ENCODE measurements at places on chromosomes 16 and 17. TPM values are rescaled to one million over a fixed set of nuclear protein-coding genes. Genes with fewer than 3 reads are reported as not detected.

- DNase-seq, result no peak
Measured at GRCh38 chr16:65002265-65002664, 119.6 kb downstream of the CDH11 start.

The ELMO3 gene
- 1.2 TPM for total RNA-seq

The TBC1D3L gene
- total RNA-seq, result 5.5 TPM

DNA sequence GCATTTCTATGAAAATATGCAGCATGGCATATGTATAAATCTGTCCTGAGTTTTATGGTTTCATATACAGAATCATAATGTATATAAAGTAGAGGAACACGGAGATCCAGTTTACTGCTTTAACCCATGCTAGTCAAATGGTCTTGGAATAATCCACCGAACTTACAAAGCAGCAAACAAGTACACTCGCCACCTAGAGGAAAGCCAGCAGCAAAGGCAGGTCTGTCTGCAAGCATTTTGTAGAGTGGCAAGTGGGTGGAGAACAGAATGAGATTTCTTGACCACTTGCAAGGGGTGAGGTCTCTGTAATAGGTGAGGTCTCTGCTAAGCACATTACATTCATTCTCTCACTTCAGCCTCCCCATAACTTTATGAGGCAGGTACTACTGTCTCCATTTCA lies 308.3 kb downstream of the CA10 start:
- no peak for DNase-seq

DNA sequence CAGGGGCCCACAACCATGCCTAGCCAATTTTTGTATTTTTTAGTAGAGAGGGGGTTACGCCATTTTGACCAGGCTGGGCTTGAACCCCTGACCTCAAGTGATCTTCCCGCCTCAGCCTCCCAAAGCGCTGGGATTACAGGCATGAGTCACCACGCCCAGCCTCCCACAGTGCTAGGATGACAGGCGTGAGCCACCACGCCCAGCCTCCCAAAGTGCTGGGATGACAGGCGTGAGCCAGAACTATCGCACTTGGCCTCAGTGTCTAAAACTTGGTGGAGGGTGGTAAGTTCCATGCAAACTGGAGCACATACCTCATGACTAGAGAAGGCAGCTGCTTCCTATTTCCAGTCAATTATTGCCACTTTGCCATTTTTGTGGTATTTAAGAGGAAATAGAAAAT lies 7.1 kb downstream of the HSD17B2 start:
- no peak for DNase-seq

The USP43 gene
- total RNA-seq, result not detected

- no peak for DNase-seq
Measured at GRCh38 chr16:84292011-84292410, 2.7 kb upstream of the WFDC1 start.

The RIPOR1 gene
- total RNA-seq, result 107 TPM

DNA sequence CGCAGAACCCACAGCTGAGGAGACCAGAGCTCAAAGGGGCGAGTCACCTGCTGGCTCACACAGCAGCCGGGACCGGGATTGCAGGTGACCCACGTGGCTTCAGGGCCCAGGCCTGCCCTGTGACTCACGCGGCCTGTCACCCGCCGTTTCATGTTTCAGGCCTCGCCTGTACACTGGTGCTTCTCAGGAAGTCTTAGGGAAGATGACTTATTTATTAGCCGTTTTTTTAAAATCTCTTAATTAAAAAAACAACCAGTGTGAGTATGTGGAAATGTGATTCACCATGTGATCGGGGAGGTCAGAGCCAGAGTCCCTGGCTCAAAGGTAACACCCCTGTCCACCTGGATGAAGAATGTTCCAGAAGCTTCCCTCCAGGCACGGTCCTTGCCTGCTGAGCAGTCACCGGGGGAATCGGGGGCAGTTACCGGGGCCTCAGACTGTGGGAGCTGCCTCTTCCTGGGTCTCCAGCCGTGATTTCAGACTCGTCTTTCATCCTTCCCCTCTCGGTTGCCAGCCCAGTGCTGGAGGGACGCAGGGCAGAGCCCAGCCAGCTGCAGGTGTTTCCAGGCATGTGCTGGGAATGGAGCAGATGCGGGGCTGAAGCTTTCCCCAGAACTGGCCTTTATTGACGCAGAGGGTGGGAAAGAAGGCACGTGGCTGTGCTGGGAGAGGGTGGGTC lies 49.3 kb downstream of the CMIP start:
- DNase-seq, result no peak

DNA sequence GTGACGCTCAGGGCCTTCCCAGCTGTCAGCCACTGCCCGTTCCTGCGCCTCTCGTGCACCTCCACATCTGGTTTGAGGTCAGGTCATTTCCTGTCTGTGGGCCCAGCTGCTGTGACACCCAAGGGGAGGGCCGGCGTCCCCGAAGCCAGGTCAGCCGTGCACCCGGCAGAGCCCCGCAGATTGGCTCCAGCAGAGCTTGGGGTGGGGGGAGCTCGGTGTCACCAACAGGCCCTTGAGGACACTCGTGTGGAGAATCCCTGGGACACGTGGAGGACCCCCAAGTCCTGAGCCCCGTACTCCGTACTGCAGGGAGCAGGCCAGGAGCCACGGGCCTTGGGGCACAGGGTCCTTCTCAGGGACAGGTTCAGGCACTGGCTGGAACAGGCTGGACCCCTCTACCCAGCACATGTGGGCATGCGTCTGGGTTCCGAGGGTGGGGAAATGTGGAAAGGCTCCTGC lies 4.8 kb downstream of the SPATA2L start:
- no peak for DNase-seq

DNA sequence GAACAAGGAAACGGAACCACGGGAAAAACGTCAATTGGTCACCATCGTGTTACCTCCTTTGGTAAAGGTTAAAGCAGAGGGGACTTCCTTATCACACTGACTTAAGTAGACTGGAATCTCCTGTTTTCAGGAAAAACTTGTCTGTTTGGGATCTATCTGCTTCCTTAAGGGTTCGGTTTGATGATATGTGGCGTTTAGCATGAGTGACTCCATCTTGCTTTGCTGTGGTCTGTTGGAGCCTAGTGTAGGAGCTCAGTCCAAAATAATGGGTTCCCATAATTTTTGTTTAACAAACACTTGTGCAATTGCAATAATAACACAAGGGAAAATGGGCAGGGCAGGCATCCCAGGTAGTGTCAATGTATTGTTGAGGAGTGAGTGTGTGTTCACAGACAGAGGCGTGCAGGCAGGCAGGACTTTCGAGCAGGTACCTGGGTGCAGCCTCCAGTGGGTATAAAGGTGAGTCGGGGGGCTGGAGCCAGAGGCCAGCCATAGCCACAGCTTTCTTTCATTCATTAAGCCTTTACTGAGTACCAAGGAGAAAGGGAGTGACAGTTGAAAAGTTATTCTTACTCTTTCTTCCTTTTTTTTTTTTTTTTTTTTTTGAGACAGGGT lies 4.3 kb upstream of the ENGASE start:
- peak; percentile 33 for DNase-seq

- no peak for DNase-seq
Measured at GRCh38 chr16:88375996-88376834, 6.5 kb upstream of the ZNF469 start.

DNA sequence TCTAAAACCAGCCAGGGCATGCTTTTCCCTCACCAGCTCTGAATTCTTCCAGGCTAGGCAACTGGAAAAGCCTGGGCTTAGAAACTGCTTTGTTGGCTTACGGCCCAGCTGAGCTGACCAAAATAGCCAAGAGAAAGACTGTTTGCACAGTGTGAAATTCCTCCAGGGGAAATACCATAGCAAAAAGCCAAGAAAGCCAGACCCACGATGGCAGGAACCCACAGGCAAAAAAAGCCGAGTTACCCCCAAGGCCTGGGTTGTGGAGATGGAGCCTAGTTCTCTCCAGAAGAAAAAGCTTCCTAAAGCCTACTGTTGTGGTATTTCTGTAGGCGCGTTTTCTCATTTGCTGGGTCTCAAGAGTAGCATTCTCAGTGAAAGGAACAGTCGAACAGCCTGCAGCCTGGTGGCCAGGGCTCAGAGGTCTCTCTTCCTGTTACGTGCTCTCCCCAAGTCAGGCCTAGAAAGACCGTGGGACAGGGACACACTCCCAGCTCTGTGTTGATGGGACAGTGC lies 9.2 kb downstream of the SP2 start:
- DNase-seq, result no peak

DNA sequence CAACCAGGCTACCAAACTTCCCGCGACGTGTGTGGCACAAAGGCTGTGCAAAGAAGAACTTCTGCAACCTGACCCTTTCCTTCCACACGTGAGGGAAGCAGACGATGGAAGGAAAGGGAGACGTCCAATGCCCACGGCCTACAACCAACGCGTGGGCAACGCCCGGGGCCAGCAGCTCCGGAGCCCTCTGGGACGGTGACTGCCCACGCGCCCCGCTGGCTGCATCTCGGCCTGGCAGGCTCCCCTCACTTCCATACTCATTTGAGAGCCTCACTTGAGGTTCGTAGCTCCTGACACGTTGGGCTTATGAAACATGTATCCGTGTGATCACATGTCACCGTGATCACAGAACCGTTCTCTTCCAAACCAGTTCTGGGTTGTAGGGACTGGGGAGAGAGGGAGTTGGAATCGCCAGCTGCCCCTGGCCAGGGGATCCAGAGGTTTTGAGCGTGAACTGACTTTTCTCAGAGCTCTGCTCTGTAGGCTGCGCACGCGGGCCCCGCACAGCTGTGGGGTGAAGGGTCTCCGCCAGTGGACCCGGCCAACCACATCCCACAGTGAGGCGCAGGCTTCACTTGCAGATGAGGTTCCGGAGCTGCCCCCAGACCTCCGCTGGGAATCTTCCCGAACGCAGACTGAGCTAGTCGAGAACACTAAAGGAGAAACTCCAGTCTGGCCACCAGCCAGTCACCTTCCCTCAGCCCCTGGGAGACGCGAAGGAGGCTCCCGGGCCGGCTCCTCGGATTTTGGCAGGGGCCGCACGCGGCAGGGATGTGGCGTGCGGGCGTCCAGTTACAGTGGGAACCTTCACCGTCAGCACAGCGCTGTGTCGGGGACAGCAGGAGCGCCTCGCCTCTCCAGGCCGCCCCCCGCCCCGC lies 1.0 kb downstream of the LMF1 start:
- DNase-seq, result no peak

DNA sequence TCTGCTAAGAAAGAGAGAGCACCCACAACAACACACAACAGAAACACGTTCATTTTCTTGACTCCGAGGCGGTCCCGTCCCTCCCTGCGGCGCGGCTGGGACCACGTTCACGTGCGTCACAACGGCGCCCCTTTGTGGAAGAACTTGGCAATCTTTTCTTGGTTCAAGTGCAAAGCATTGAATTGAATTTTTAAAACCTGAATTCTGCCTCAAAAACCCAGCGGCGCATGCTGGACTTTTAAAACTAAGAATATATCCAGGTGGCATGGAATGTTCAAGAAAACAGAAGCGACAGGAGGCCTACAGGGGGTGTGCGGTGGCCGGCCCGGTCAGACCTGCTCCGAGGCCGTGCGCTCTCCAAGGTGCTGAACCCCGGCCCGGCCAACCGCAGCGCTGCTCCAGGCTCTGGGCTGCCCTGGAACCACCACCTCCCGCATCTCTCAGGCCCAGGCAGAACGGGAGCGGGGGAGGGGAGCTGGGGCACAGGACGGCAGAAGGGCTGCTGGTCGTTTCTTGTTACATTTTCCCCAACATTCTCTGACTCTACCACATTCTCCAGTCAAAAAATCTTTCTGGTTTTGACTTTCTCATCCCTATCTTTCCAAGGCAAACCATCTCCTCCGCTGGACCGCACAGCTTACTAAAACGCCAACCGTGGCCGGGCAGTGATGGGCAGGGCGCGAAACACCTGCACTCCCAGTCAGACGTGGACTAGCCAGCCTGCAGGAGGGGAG lies 3.4 kb upstream of the HEXD start:
- no peak for DNase-seq

The CEP20 gene
- 31.4 TPM for total RNA-seq

DNA sequence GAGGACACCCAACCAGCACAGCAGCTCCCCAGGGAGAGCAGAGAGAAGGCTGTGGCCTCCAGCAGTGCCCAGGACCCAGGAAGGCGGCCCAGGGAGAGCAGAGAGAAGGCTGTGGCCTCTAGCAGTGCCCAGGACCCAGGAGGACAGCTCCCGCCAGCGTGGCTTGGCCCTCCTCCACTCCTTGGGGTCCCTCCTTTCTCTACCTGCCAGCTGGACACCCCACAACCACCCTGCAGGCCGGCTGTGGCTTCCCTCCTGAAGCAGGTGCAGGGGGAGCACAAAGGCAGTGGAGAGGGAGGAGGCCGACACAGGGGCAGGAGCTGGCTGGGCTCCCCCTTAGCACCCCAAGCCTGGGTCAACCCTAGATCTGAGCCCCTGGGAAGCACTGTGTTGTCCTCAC lies 54.1 kb upstream of the FASN start:
- DNase-seq, result no peak

GRCh38 chr17:31802502-31802901 lies 56.5 kb downstream of the COPRS start:
- DNase-seq, result peak; percentile 71

DNA sequence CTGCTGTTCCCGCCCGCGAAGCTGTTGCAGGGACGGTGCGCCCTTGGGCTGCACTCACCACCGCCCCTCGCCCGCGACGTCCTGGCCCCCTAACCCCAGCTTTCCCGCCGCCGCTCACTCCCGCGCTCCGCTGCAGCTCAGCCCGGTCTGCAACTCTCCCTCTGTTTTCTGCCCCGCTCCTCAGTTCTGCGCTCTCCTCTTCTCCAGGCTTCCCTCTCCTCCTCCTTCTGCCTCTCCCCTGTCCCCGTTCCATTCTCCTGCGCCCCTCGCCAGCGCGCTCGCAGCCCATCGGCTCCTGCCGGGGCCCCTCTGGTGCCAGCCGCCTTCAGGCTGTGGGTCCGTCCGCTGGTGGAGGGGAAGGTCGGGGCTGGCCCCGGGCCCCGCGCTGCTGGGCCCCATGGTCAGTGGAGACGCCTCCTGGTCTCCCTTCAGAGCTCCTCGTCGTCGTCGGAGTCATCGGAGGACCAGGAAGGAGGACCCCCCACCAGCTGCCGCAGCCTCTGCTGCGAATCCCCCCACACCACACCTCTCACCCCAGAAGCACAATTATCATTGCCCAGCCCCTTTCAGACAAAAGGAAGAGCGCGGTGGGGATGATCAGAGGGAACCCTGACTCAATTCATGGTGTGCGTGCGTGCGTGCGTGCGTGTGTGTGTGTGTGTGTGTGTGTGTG lies 223.2 kb upstream of the FOXF1 start:
- peak; percentile 86 for DNase-seq

The DPH1 gene
- total RNA-seq, result 35.6 TPM

DNA sequence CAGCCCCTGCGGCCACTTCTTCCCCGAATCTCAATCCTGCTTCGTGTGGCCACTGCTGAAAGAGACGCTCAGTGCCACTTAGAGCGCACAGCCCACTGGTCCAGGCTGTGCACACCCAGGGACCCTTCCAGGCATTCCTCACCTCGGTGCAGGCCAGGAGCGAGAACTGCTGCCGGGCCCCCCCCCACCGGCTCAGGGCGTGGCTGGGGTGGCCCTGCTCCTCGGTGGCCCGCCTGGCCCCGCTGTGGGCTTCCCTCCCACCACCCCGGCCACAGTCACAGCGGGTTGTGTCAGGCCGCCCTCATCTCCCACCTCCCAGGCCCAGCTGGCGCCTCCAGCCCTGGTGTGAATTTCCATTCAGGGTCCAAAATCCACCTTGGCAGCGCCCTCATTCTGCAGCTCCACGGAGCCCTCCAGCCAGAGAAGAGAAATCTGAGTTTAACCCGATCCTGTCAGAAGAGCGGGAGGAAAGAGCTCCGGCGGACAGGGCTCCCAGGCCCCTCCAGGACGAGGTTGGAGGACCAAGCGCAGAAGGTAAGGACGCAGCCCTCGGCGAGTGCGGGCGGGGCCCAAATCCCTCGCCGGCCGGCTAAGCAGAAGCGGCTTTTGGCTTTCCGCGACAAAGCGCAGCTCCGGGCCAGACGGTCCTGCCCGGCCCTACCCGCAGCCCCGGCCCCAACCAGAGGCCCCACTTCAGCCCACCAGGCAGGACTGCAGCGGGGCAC lies 12.0 kb downstream of the TBC1D16 start:
- no peak for DNase-seq

The TRIM25 gene
- total RNA-seq, result 114 TPM

GRCh38 chr16:8346294-8346693 lies 244.0 kb downstream of the TMEM114 start:
- DNase-seq, result no peak

The ZNF19 gene
- total RNA-seq, result 6.7 TPM

All from mesenteric fat pad (tissue), 1 donor.